Renal cortex interstitium (tissue), 15 donors: ENCODE measurements at places on chromosomes 11 and 22.

GRCh38 chr11:113806406-113806805 lies 26.8 kb downstream of the CLDN25 start:
- no peak for DNase-seq

DNA sequence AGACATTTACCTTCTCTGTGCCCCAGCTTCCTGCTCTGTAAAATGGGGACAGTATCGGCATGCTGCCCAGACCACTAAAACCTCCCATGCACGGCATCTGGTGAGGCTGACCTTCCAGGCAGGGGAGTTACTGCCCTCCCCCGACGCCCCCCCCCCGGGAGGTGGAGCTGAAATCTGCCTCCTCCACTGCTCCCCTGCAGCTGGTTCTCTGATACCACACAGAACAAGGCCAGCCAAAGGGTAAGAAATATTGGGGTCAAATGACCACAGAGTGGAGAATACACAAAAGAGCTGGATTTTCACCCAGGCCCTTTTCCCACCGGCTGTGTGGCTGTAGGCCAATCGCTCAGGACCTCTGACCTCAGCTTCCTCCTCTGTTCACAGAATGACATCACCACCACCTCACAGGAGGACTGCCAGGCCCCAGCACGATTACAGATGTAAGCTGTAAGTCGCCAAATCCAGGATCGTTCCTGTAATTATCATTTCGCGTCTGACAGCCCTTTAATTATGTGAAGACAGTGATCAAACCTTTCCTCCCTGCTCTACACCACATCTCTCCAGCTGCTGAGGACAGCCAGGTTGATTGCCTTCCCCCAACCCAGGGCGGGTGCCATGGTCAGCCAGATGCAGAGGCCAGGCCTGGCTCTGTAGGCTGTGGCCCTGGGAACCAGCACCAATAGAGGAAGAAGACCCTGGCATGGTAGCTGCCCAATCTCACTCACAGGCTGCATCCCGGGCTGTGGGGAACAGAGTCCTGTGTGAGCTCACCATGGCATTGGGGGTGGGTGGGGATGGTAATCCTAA lies 35.7 kb upstream of the KLHL35 start:
- DNase-seq = no peak

DNA sequence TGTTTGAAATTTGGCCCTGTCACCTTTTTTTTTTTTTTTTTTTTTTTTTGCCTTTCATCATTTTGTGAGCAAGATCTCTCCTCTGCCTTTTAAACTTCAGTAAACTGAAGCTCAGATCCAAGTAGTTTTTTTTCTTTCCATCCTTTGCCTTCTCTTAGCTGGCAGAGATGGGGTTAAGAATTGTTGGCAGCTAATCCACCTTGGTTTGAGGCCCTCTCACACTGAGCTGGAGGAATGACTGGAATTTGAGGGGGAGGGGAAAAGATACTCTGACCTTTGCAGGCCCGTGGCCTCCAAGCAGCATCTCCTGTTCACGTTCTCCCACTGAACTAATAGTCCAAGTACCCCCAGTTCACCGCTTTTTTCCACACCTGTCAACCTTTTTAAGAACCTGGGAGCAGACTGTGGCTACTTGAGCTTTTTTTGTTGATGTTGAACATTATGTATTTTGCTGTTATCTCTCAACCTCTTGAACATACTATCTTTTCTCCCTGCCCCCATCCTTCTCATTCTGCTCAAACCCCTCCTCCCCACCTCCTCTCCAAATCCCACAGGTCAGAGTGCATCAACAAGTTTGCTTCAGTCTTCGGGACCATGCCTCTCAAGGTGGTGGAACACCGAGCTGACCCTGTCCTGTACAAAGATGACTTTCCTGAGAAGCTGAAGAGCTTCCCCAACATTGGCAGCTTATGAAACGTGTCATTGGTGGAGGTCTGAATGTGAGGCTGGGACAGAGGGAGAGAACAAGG lies 66.2 kb downstream of the ALX4 start:
- peak; percentile 33 for DNase-seq

GRCh38 chr11:83678831-83679584 lies 392.8 kb upstream of the CCDC90B start:
- DNase-seq = no peak

DNA sequence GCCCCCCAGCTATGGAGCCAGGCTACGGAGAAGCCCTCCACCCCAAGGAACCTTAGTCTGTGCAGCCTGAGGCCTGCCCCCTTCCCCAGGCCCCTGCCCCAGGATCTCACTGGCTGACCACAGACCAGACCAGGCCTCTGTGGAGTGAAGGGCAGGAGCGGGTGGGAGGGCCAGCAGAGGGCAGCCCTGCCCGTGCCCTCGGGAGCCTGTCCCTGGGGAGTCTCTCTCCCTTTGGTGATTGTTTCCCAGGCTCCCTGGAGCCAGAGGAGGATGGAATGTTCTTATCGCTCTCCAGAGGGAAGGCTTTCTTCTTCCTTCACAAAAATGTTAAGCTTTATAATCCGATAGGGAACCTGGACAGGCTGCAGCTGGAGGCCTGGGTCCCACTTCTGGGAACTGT lies 455.3 kb downstream of the SOX6 start:
- no peak for DNase-seq

DNA sequence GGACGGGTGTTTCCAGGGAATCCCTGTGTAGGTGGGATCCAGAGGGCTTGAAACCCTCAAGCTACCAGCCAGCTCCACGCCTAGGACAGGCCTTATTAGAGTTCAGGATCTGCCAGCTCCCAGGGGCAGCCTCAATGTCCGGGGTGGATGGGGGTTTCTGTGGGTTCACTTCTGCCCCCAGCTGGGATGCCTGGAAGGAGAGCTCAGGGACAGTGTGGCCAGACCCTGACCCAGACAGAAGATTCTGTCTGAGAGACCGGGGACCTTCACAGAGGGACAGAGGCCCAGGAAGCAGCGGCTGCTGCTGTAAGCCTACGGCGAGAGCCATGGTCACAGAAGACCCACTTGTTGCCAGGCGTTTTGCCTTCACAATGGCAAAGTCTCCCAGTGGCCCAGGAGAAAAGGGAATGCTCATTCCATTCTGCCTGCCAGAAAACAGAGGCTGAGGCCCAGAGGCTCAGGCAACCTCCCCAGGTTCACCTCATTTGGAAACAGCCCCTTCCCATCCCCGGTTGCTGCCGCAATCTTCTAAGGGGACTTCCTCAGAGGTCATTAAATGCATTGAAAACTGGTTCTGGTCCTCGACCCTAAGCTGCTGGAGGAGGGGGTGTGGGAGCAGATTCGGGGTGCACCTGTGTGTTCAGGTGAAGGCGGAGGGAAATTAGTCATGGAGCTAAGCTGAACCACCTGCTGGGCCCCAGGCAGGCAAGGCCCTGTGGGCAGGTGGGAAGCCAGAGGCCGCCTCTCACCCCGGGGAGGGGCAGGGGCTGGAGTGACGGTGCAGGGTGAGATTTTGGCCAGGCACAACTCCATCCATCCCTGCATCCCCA lies 4.9 kb upstream of the KRTAP5-6 start:
- no peak for DNase-seq

GRCh38 chr22:37741312-37741795 lies 44.5 kb downstream of the TRIOBP start:
- peak; percentile 78 for DNase-seq

GRCh38 chr22:28670756-28671155 lies 8.9 kb downstream of the TTC28 start:
- DNase-seq = no peak

GRCh38 chr11:122910775-122911174 lies 28.2 kb downstream of the JHY start:
- DNase-seq = no peak

GRCh38 chr11:134223121-134223520 lies 646 bp downstream of the NCAPD3 start:
- no peak for DNase-seq

- DNase-seq = no peak
Observed at GRCh38 chr22:40685406-40685805, 6.1 kb downstream of the MCHR1 start.

DNA sequence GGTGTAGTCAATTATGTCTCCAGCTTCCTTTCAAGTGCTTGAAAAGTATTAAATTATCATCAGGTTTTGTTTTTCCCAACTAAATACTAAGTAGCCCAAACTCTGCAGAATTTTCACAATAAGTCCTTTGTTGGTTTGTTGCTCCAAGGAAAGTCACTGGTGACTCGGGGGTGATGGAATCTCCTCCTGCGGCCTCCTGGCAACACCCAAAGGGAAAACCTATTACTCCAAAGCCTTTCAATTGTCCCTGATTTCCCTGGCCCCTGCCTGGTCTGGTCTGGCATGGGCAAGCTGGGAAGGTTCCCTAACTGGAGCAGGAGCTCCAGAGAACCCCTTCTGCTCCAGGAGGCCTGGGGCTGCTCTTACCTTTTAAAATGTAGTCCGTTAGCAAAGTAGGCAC lies 47.9 kb downstream of the FEZ1 start:
- no peak for DNase-seq
